ENCODE measurements at places on chromosomes 2 and 18.
A peak's percentile ranks its signal among the peaks of the same experiment; 100 is the strongest.

DNA sequence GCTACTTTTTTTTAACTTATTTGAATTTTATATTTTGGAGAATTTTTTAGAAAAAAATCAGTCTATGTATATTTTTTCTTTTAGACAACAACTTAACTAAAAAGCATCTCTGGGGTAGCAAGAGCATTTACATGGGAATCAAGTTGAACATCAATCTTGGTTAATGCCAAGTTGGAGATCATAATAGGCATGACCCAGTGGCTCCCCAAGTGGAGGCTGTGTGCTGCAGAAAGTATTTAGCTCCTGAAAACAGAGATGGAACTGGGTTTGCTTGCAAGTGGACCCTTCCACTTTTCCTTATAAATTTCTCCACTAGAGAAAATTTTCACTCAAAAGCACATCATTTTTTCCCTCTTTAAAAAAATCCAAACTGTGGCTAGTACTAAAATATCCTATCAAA lies 23.9 kb upstream of the CAVIN2 start:
- DNase-seq: no peak

DNA sequence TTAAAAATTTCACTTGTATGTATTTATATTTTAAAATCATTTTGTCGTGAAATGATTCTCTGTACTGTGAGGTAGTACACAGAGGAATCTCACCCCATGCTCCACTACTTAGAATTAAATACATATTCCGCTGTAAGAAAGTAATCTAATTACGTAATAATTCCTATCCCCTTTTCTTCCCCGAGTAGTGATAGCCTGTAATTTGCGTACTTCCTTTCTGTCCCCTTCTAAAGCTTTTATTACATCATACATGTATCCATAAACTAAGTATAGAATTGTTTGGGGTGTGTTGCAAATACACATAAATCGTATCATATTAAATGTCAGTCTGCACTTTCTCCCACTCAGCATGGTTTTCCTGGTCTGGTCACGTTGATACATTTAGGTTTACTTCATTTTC lies 12.4 kb upstream of the CHCHD5 start:
- no peak for DNase-seq

DNA sequence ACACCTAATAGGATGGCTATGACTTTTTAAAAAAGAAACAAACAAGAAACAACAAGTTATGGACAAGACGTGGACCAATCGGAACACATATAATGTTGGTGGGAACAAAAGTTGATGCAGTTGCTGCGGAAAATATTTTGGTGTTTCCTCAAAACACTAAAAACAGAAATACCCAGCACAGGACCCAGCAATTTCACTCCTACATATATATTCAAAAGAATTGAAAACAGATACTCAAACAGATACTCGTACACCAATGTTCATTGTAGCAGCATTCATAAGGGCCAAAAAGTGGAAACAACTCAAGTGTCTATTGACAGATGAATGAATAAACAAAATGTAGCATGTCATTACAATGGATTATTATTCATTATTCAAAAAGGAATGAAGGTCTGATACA lies 12.1 kb downstream of the CCDC141 start:
- no peak for DNase-seq

DNA sequence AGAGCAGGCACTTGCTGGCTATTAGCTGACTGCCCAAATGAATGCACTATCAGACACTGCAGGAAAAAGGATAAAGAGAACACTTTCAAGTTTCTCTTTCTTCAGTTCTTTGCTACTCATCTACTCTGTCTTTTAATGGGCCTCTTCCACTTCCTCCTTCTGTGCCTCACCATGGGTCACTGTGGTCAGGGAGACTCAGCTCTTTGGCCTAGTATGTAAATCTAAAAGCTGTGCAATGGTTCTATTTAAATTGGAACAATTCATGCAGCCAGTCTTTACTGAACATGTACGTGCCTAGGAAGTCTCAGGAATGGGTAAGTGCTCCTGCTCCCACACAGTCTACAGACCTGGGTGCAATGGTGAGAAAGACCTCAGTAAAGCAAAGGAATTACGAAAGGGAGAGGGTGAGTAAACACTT lies 79.1 kb upstream of the DNMT3A start:
- DNase-seq: no peak

GRCh38 chr2:31384351-31384750 lies 30.2 kb downstream of the XDH start:
- DNase-seq: no peak

- DNase-seq: no peak
Observed at GRCh38 chr2:176643646-176644045, 374.4 kb downstream of the MTX2 start.

DNA sequence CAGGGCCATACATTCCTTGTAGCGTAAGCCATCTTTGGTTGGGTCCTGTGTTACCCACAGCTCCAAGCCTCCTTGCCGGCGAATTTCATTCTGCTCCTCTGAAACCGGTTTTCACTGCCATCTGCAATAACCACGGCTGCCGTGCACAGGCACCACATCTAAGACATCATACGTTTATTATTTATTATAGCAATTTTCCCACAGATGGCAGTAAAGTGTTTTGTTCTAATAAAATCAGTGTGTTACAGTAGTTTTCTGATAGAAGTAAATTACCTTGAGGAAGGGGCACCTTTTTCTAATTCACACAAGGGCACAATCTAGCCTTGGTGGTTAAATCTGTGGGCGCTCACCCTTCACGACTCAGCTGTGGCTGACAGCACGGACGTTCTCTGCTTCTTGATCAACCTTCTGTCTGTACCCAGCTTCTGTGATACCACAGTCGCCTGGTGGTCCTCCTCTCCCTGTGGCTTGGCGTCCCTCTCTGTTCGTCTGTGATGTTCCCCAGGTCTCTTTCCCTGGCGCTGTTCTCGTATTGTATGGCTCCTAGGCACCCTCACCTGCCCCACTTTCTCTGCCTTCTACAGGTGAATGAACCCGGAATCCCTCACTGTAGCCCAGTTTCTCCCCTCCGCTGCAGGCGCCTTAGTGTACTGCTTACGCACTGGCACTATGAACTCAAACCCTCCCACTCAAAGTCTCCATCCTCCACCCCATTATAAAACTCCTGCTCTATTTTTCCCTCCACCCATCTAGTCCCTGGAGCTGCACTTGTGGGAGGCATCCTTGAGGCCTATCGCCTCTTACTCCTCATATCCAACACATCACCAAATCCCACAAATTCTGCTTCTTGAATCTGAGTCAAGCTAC lies 236.8 kb downstream of the DYSF start:
- DNase-seq: no peak

GRCh38 chr2:33111002-33111446 lies 164.3 kb downstream of the LTBP1 start:
- no peak for DNase-seq

DNA sequence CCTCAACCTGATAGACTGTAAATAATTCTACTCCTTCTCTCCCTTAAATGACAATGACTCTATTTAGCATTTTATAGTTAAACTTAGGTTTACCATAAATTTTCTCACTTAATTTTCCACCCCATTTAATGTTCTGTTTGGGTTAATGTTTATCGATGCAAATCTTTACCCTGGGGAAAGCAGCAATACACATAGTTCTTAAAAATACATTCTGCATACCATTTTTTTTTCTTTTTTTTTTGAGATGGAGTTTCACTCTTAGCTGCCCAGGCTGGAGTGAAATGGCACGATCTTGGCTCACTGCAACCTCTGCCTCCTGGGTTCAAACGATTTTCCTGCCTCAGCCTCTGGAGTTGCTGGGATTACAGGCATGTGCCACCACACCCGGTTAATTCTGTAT lies 14.0 kb downstream of the STAM2 start:
- DNase-seq: no peak

- no peak for DNase-seq
Observed at GRCh38 chr2:200338692-200339091, 32.2 kb downstream of the SPATS2L start.

GRCh38 chr2:224640679-224641078 lies 55.5 kb upstream of the CUL3 start:
- DNase-seq: no peak

DNA sequence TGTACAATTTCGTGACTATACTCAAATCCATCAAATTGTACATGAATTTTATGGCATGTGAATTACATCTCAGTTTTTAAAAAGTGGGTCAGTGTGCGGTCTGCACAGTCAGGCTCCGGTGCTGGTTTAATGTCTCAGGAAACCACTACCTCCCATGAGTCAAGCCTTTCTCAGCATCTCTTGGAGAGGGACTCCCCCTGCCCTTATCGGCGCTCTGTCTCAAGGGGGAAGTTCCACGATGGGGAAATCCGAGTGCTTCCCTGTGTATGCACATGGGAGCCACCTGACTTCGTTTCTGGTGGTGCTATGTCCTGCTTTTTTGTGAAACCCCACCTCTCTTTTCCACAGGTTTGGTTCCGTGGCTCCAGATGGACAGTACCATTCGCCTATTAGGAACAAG lies 72.5 kb downstream of the ACOXL start:
- DNase-seq: peak; percentile 10

GRCh38 chr18:66616523-66616983 lies 12.7 kb upstream of the CDH19 start:
- no peak for DNase-seq

DNA sequence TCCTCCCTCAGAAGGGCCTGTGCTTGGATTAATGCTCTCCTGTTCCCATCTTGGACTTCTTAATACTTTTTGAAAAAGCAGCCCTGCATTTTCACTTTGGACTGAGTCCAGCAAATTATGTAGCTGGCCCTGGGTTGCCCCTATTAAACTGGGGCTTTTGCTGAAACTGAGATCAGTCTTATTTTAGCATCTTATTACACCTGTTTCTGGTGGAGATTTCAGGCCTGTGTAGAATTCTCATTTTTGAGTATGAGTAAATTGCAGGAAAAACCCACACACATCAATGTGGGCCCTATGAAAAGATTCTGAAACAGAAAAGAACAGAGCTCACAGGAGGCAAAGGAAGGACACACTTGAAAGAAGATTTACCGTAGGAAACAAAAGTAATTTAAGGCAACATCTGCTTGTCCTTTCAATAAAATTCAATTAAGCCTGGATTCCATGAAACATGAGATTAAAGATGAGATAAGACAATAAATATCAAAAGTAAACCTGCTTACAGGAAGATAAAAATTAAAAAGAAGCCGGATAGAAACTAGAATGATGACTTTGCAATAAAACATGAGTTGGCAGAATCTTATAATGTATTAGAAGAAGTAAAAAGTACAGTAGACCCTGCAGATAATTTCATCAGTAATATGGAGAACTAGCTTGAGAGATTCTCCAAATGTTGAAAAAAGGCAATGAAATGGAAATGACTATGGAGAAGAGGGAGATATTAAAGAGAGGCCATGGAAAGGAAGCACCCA lies 90.7 kb upstream of the GCFC2 start:
- no peak for DNase-seq

GRCh38 chr2:24424387-24424786 lies 64.1 kb upstream of the ITSN2 start:
- no peak for DNase-seq
